ENCODE measurements at places on chromosomes 1 and 21. TPM values are rescaled to one million over a fixed set of nuclear protein-coding genes. Genes with fewer than 3 reads are reported as not detected.

DNA sequence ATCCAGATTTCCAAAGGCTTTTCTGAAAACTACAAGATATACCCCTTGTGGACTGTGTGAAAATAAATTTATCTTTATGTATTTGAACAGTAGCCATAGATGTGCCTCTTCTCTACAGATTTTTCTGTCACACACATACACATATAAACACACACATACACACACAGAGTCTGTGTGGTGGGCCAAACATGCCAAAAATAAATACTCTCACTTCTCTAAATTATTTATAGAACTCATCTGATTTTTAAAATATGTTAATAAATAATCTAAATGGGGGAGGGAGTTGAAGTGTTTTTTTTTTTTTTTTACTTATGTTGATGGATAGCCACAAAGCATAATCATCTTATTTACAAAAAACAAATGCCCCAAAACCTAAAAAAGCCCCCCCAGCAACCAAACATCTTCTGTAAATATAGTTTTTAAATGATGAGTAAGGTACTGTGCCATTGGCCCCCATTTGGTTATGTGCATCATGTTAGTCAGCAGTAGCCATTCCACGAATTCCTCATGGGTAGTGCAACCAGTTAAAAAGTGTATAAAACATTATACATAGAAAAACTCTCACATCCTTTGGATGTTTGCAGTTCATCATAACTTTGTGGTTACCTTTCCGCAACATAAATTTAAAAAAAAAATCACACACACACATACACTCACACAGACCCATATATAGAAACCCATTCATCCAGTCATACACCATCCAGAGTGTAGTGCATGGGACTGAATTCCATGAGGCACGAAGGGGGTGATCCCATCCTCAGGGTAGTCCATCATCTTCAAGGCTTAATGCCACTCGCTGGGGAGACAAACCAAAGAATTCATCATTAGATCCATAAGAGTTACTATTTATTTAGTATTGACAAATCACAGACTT is 8.2 kb upstream of the MAGOH start:
- no peak for DNase-seq

The CELA3A gene
- total RNA-seq = not detected

GRCh38 chr1:183551924-183552323 is 38.3 kb downstream of the NCF2 start:
- DNase-seq = no peak

- no peak for DNase-seq
Observed at GRCh38 chr1:201395936-201396335, 3.2 kb downstream of the LAD1 start.

- no peak for DNase-seq
Observed at GRCh38 chr1:30883389-30884172, 25.0 kb downstream of the SDC3 start.
